ENCODE measurements at places on chromosomes 1 and 21.

DNA sequence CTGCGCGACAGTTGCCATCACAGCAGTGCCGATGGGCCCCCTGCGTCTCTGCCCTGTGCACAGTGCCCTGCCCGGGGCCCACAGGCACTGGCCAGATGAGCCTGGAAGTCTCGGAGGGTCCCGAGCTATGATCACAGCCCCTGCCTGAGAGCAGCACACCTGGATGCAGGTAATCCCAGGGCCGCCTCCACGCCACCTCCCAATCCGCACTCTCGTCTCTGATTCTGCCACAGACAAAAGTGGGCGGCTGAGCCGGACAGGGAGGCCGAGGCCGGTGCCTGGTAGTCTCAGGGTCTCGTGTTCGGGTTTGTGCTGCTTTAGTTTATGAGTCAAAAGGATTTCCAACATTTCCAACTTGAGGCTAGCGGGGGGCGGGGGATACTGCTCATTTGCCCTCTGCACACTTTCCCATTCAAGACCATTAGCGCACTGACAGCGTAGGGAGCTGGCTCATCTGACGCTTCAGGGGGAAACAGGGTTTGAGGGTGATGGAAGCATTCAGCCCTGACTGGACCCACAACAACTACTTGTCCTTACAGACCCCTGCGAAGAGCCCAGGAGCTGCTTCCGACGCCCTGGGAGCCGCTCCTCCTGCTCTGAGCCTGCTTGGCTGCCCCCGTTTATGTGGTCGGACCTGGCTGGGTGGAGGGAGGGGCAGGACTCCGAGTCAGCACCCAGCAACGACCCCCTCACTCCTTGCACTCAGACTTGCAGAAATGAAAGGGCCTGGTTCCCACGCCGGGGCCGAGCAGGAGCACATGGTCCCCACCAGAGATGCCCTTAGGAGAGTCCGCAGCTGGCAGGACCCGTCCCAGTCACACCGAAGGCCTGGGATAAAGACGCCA, 1.8 kb upstream of the TTC34 start:
- DNase-seq: no peak

- DNase-seq: no peak
Observed at GRCh38 chr1:246476771-246477170, 30.3 kb downstream of the SMYD3 start.

GRCh38 chr1:91004145-91004544, 17.7 kb downstream of the ZNF644 start:
- no peak for DNase-seq

DNA sequence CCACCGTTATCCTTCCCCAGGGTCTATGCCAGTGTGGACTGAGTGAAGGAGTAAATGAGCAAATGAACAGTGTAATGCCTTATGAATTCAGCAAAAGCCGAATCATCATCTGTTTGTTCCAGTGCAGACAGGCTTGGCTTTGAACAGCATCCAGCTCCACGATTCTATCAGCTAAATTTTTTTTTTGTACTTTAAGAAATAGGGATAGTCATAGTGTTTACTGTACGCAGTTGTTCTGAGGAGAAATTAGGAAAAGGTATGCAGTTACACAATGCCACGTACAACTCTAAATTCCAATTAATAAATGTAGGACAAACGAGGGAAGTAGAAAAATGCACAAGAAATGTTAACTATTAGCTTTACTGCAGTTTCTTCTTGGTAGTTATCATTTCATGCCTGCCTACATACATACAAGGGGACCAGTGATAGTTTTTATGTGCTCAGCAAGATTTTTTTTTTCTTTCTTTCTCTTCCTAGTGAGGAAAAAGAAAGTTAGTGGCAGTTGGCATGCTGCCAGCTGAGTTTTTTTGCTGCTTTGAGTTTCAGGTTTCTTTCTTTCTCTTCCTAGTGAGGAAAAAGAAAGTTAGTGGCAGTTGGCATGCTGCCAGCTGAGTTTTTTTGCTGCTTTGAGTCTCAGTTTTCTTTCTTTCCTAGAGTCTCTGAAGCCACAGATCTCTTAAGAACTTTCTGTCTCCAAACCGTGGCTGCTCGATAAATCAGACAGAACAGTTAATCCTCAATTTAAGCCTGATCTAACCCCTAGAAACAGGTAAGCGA, at the start of gene IFI44L:
TSS of gene IFI44L (plus strand) at position 646 of the 777 bp plus-strand sequence. CDS start 7,468 bp downstream, outside the sequence.
- peak; percentile 26 for DNase-seq

DNA sequence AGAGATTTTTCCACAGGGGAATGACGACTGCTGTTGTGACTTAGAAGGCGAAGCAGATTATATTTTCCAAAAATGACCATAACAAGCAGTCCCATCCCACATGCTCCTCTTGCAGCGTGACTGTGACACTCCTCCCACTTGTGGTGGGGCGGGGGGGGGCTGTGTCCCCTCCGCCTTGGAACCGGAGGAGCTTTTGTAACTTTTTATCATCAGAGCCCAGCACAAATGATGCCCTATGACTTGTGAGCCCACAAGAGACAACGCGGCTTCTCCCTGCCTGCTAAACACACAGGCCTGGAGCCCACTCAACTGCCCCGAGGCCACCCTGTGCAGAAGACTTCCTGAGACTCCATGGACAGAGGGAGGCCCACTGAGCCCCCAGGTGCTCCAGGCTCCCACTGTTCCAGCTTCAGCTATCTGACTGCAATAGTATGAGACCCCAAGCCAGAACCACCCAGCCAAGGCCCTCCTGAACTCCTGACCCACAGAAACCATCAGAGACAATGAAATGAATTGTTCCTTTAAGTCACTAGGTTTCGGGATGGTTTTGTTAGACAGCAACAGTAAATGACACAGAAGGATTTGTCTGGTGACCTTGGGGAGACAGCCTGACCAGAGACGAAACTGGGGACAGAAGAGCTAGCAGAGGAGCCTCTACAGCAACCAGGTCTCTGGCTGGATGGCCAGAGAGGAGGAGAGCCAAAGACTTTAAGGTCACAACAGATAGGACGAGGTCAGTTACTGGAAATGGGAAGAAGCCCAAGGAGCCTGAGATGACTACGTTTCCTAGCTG, 58.8 kb downstream of the CAPZB start:
- DNase-seq: no peak

DNA sequence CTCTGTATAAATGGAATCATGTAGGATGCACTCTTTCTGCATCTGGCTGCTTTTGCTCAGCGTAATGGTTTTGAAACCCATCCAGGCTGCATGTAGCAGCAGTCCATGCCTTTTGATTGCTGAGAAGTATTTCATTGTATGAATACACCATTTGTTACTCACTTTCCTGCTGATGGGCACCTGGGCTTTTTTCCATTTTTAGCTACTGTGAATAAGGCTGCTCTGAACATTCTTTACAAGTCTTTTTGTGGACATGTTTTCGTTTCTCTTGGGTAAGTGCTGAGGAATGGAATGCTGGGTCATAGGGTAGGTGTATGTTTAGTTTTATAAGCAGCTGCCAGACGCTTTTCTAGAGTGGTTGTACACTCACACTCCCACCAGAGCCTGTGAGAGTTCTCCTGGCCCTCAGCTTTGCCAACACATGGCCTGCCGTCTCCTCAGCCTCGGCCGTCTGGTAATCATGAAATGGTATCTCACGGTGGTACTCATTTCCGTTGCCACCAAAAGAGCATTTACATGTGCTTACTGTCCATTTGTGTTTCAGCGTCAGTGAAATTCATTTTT, 22.7 kb downstream of the SLX9 start:
- DNase-seq: no peak

Data from stimulated activated CD8-positive, alpha-beta memory T cell treated with anti-CD3 and anti-CD28 coated beads, Interleukin-4, amount 100 ng/mL, for 24 hours (primary cell).